Natural killer cell (primary cell): ENCODE measurements at places on chromosomes 13 and 19. TPM values are rescaled to one million over a fixed set of nuclear protein-coding genes. Genes with fewer than 3 reads are reported as not detected.

The GRK1 gene
- not detected for total RNA-seq

The ZNF85 gene
- total RNA-seq: 3.9 TPM

The HSPB6 gene
- total RNA-seq: not detected

The OR7A5 gene
- total RNA-seq: not detected

The FGF22 gene
- 0.41 TPM for total RNA-seq

DNA sequence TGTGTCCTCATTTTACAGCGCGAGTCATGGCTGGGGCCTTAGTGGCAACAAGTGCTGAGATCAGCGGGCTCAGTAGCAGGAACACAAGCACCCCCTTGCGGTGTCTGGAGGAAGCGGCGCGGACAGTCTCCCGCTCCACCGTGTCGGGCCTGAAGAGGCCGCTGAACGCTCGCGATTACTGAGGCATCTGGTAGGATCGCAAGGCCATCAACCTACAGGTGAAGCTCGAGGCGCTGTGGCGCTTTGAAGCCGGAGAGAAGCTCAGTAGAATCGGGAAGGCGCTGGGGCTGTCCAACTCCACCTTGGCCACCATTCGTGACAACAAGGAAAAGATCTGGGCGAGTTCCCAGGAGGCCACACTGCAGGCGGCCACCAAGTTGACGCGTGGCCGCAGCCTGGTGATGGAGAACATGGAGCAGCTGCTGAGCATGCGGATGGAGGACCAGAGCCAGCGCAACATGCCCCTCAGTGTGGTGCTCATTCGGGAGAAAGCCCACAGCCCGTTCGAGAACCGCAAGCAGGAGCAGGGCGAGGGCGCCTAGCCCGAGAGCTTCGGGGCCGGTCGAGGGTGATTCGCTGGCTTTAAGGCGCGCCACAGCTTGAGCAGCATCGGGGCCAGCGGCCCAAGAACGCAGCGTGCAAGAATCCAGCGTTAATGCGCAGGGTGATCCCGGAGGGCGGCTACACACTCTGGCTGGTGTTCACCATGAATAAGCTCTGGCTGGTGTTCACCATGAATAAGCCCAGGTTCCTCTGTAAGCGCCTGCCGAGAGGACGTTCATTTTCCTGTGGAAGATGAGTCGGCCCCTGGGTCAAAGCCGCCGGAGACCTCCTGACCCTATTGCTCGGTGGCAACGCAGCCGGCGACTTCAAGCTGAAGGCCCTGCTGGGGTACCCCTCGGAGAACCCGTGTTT is 8.3 kb upstream of the MZF1 start:
- DNase-seq: peak; percentile 90
- H3K36me3 ChIP-seq: peaks cover 4% of the 10 kb centered on the region
- H3K27me3 ChIP-seq: no peaks in the 10 kb centered on the region
- peak overlapping the region; percentile 32 for H3K27ac ChIP-seq

- peaks cover 19% of the 10 kb centered on the region for H3K27me3 ChIP-seq
- H3K27ac ChIP-seq: no peak within 1 kb of the TSS
- no peaks in the 10 kb centered on the region for H3K36me3 ChIP-seq
- H3K4me1 ChIP-seq: no peaks in the 10 kb centered on the region
Measured at GRCh38 chr19:46296722-46297461, at the start of gene HIF3A. HIF3A (plus strand) TSS chr19:46297042; CDS start chr19:46297077, 35 bp downstream.

DNA sequence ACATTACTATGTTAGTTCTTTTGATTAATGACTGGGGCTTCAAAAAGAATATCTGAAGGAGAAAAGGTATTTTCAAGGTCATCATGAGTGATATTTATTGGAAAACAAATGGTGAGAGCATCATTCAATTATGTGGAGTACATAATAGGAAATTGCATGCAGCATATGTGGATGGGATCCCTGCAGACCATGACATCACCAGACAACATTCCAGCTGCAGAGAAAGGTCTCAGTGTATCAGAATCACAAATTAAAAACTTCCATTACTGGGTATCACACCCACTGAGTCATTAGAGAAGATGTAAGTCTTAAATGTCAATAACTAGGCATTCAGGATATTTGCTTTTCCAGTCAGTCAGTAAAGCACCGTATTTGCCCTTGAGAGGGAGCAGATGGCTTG is 574.4 kb upstream of the SLC10A2 start:
- DNase-seq: no peak
- H3K4me1 ChIP-seq: no peaks in the 10 kb centered on the region
- H3K27ac ChIP-seq: no peak overlapping the region
- H3K4me3 ChIP-seq: no peak overlapping the region
- H3K27me3 ChIP-seq: no peaks in the 10 kb centered on the region

GRCh38 chr19:4719499-4719866 is 4.2 kb downstream of the DPP9 start:
- no peak for DNase-seq
- peaks cover 62% of the 10 kb centered on the region for H3K36me3 ChIP-seq
- peaks cover 26% of the 10 kb centered on the region for H3K4me1 ChIP-seq
- no peak overlapping the region for H3K4me3 ChIP-seq

DNA sequence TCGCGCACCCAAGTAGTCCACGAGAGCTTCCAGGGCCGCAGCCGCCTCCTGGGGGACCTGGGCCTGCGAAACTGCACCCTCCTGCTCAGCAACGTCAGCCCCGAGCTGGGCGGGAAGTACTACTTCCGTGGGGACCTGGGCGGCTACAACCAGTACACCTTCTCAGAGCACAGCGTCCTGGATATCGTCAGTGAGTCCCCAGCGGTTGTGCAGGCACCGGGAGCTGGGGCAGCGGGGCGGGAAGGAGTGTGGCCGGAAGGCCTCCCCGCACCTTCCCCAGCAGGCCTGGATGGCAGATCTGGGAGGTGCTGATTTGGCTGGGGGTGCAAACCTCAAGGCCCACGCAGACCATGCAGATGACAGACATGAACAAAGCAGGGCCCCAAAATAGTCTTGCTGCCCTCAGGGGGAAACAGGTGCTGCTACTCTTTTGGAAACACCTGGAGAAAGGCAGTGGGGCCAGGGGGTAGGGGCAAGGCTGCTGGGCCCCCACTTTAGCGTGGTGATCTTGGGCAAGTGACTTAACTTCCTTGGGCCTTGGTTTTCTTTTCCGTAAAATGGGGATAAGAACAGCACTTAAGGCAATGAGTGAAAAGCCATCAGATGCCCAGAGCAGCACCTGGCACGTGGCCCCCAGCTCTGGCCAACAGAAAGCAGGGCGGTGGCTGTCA is 4.0 kb downstream of the MAG start:
- H3K4me1 ChIP-seq: peaks cover 19% of the 10 kb centered on the region

- H3K4me3 ChIP-seq: no peak overlapping the region
- no peak for DNase-seq
- H3K27ac ChIP-seq: no peak overlapping the region
- H3K4me1 ChIP-seq: no peaks in the 10 kb centered on the region
- H3K27me3 ChIP-seq: no peaks in the 10 kb centered on the region
Measured at GRCh38 chr13:49053215-49053614, 77.5 kb downstream of the FNDC3A start.

GRCh38 chr19:1854039-1854541 is 5.8 kb upstream of the REXO1 start:
- H3K27ac ChIP-seq: no peak overlapping the region
- H3K4me3 ChIP-seq: no peak overlapping the region
- H3K4me1 ChIP-seq: peaks cover 80% of the 10 kb centered on the region
- no peak for DNase-seq
- no peaks in the 10 kb centered on the region for H3K27me3 ChIP-seq

DNA sequence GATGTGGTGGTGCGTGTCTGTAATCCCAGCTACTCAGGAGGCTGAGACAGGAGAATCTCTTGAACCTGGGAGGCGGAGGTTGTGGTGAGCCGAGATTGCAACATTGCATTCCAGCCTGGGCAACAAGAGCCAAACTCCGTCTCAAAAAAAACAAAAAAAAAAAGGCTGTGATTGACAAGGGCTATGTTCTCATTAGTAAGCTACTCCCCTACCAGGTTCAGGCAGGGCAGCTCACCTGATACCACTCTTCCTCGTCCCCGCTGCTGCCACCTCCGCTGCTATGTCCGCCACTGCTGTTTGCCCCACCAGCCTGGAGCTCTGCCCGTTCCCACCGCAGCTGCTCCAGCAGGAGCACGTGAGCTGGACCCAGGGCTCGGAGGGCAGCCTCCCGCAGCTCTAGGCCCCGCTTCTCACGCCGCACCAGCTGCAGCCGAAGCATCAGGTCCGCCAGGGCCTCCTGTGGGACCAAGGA is 9.4 kb downstream of the USHBP1 start:
- no peaks in the 10 kb centered on the region for H3K36me3 ChIP-seq
- no peaks in the 10 kb centered on the region for H3K4me1 ChIP-seq
- no peak for DNase-seq

- peaks cover 37% of the 10 kb centered on the region for H3K36me3 ChIP-seq
- H3K4me1 ChIP-seq: peaks cover 47% of the 10 kb centered on the region
- H3K27ac ChIP-seq: no peak overlapping the region
- peak; percentile 19 for DNase-seq
Measured at GRCh38 chr19:35739275-35740107, 2.8 kb downstream of the IGFLR1 start.

DNA sequence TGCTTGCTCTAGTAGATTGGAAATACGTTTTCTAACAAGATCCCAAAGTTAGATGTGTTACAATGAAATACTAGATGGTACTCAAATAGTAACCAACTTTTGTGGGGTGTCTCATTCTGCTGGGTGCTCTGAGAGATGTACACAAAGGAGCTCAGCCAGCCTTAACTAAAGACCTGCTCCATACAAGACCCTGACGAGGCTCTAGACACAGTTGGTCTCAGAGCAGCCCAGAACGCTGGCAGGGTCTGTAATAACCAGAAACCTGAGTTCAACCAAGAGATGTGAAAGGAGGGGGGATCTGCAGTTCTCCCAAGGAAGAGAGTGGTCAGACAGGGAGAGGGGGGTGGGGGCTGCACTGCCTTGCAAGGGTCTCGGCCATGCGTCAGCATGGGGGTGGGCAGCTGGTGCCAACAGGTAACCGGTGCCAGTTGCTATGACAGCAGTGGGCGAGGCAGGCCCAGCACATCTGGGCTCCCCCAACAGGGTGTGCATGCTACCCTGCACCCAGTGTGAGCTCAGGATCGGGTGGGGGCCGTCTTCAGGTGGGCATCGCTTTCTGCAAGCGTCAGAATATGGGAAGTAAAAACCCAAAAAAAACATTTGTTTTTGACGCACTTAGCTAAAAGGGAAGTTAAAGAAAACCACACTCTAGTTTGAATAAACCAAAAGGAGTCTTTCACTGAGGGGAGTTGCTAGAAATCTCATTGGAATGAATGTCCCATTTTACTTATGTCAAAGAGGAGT is 68.0 kb upstream of the GPR183 start:
- H3K4me3 ChIP-seq: no peak overlapping the region
- H3K36me3 ChIP-seq: peaks cover 17% of the 10 kb centered on the region
- H3K27ac ChIP-seq: peak overlapping the region; percentile 93
- H3K27me3 ChIP-seq: no peaks in the 10 kb centered on the region
- DNase-seq: peak; percentile 76
